NCI-H748 treated with DMSO at 0.1 percent for 48 hours (cell line): ENCODE measurements at places on chromosomes 11 and 22.

- no peak for DNase-seq
Measured at GRCh38 chr11:93654226-93654625, 7.3 kb upstream of the CEP295 start.

DNA sequence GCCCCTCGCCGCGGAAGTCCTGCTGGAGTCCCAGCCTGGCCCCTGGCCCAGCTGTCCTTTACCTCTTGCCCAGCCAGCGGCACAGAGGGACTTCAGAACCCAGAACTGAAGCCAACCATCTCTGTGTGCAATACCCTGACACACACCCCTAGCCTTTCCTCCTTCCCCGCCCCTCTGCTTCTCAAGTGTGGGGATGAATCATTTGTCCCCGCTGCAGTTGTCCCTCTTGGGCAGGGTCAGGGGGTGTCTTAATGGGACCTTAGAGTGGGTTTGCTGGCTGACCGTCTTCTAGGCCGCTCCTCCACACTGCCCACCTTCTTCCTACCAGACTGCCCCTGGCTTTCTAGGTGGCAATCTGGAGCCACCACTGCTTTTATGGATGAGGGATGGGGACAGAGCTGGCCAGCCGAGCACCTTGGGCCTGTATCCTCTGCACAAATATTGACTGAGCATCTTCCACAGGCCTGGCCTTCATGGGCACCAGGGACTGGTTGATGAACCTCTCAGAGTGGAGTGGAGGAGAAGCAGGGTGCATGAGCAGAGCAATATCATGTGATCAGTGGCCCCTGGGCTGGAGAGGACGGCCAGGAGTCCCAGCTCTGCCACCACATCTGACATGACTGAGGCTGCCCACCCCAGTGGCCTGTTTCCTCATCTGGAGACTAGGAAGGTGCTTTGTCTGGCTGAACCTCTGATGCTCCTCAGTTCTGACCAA lies 668 bp upstream of the CHST1 start:
- no peak for DNase-seq

- no peak for DNase-seq
Measured at GRCh38 chr11:8631395-8632118, 37.5 kb upstream of the STK33 start.

GRCh38 chr11:60251485-60252212 lies 8.7 kb upstream of the MS4A4E start:
- peak; percentile 29 for DNase-seq

DNA sequence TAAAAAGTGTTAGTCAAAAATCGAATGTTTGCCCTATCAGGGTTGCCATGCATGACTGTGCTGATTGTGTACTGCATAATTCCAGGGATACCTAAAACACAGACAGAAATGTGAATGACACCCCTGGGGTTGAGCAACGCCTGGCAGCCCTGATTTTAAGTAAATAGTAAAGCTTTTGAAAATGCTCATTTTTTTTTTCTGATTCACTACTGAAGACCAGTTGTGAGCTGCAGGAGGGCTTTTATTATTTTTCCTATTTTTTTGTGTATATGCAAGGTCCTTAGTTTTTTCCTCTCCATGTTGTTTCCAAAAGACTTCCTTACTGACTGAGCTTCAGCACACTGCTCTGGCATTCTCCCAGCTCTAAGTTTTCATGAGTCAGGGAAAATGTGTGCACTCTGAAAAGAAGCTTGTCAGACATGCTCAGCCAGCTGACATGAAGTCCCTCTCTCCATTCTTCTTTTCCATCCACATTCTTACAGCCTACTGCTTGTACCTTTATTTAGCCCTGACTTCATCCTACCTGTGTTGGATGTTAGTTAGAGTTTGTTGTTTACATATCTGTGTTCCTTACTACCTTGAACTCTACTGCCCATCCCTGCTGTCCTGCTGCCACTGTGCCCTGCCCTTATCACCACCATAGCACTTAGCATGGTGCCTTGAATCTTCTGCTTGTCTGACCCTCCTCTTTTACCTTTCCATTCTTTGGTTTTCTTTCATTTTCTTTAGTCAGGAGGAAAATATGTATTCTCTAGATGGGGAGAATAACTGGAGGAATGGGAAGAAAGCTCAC lies 79.5 kb downstream of the HORMAD2 start:
- no peak for DNase-seq

GRCh38 chr22:19086896-19087295 lies 35.3 kb downstream of the DGCR2 start:
- DNase-seq, result no peak

DNA sequence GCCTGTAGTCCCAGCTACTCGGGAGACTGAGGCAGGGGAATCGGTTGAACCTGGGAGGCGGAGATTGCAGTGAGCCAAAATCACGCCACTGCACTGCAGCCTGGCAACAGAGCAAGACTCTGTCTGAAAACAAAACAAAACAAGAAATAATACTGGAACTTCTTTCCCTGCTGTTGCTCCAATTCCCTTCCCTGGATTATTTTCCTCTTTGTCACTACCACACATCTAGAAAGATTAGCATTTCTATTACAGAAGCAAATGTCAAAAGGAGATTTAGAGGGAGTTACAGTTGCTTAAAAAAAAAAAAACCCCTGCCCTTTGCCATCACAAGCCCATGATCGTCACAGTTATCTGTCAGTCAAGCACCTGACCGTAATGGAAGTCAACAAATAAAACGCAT lies 17.7 kb upstream of the SCGB1D1 start:
- DNase-seq, result peak; percentile 18

DNA sequence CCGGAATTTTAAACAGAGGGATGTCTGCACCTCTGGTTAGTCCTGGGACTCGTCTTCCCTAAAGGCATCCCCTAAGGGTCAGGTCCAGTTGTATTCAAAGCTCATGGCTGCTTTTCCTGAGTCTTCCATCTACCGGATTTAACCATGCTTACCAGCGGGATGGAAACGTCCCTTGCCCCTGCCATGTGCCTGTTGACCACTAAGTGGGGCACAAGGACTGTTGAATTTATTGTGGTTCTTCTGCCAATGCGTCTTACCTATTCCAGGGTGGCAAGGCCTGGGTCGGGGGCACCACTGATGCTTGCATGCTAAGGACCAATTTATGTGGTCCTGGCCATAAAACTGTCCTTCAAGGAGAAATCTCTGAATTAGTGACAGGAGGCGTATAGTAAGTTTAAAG lies 25.6 kb downstream of the ANKRD42 start:
- no peak for DNase-seq

DNA sequence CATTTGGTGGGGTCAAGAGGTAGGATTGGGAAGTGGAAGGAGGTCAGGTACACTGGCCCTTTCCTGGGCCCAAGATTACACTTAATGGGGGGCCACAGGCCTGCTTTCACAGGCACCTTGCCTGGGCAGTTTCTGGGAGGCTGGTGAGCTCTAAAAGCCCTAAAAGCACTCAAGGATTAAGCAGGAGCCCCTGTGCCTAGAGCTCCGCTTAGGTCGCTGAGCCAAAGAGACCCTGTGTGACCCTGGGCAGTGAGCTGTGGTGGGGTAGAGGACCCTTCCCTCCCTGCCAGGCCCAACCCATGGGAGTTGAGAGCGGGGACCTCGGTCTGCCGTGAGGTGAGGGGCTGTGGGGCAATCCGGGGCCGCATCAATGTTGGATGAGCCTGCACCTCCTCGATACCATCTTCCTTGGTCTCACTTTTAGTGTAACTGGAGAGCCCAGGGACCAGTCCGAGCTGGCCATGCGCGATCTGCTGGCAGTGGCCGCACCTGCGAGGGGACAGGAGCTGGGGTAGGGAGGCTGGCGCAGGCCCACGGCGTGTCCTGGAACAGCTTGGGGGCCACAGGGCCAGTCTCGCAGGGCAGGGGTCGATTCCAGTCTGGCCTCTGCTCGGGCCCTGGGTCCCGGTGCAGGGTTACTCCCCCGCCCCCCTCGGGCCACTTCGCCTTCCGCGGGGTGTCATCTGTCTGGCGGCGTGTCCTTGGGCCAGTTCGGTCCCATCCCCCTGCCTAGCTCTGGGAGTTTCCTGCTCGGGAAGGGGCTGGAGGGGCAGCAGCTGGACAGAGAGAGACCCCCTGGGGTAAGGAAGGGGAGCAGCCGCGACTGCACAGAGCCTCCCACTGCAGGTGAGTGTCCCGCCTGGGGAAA lies 44.3 kb downstream of the EIF3F start:
- no peak for DNase-seq

DNA sequence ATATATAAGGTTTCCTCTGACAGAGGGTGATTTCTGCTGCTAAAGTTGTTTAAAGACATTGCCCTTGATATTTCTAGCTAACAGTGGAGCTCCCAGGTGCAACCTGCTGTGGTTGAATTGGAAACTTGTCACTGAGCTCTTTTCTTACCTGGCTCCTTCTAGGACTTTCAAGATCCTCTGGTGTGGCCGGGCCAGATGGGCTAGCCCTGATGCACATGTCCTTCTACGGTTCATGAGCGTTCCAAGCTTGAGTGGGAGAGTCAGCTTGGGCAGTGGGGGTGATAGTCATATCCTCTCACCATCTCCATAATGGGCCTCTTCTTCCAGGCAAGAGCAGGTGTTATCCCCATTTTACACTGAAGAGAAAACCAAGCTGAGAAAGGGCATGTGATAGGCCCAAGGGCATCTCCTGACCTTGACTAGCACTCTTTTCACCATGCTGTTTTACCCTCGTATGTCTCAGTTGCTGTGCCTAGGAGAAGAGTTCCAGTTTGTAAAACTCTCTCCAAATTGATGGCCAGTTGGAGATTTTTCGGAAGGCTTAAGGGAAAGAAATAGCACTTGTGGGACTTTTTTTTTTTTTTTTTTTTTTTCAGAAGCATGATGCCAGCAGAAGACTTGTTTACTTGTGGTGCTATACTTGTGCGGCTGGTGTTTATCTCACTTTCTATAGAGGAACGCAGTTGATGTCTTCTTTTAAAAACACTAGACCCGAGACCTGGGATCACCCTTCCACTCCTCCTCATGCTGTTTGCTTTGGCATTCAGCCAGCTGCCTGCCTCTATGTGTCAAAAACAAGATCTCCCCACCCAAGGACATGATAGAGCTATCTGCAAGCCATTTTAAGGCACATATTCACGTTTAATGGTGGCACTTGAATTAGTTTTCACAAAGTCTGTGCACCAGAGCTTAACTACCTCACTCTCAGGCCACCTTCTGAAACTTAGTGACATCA lies 32.6 kb downstream of the TEAD1 start:
- peak; percentile 93 for DNase-seq

GRCh38 chr22:48891688-48892577 lies 935.7 kb downstream of the BRD1 start:
- no peak for DNase-seq

- no peak for DNase-seq
Measured at GRCh38 chr11:72758690-72759389, 6.6 kb upstream of the ARAP1 start.

GRCh38 chr22:22687638-22688500 lies 43.5 kb downstream of the GGTLC2 start:
- no peak for DNase-seq

DNA sequence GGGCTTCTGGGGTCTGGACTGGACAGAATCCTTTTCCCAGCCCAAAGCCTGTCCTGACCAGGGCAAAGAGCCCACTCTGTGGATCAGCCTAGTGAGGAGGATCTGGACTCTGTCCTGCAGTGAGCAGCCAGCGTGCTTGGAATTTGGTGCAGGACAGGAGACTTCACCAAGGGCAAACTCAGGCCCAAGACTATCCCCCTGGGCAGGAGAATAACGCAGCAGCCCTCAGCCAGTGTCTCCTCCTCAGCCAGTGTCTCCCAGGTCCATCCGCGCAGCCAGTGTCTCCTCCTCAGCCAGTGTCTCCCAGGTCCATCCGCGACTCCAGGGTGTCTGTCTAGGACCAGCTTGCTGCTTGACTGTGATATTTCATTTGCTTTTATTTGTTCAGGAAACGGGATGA lies 1334.0 kb downstream of the TBC1D22A start:
- DNase-seq, result no peak

- DNase-seq, result no peak
Measured at GRCh38 chr11:70050243-70050642, 27.9 kb upstream of the ANO1 start.

DNA sequence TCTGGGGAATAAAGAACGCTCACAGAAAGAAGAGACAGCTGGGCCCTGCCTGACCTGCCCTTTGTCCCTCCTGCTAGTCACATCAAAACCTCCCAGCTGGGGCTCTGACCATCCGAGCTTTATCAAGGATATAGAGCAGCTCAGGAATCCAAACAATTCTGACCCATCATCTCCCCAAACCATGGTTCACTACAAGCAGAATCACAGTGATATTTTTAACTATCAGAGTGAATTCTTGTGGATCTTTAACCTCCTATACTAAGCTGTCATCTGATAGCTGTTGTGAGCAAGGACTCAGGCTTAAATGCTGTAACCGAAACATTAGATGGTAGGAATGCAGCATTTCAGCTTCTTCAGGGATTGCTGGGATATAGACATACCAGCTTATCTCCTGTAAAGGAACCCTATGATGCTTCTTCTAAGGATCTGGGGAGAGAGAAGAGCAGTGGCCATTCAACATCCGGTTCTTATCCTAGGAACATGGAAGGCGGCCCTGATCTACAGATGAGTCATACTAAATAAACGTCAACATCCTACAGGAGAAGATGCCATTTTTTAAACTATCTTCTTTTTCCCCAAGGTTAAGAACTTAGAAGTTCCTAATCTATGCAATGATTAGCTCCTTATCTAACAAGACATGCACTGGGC lies 84.7 kb upstream of the AKIP1 start:
- DNase-seq, result no peak

GRCh38 chr22:44458044-44459020 lies 39.7 kb downstream of the RTL6 start:
- no peak for DNase-seq

- no peak for DNase-seq
Measured at GRCh38 chr11:130037881-130038585, 31.7 kb upstream of the APLP2 start.

DNA sequence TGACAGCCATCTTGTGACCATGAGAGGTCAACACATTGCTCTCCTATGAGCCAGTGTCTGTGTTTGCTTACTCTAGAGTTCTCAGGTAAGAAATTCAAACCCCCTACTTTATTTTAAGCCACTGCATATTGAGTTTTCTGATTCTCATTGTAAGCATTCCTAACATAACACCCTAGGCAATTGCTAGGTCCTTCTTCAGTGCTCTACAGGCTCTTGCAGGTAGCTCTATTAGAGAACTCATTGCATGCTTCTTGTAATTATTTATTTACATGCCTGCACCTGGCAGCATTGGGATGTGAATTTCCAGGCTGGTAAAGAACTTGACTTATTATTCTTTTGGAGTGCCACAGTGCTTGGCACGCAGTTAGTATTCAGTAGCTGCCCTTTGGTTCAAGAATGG lies 288.8 kb upstream of the SYN3 start:
- no peak for DNase-seq

DNA sequence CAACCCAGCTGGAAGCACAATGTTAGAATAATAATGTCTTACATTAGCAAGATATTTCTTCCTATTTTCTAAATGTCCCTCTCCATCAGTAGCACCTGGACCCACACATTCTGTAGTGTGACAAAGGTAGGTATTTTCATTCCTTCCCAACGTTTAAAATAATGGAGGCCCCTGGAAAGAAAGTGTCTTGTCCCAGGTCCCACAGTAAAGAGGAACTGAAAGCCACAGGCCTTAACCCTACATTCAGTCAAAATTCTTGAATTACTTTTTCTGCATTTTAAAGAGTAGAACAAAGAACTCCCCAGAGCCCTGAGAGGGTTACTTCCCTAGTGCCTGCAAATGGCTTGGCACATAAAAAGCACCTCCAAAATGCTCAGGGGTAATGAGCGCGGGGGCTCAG lies 26.3 kb downstream of the OPCML start:
- DNase-seq, result no peak
